NCI-H2107 (cell line): ENCODE measurements at places on chromosomes 1 and 21.

GRCh38 chr1:232627645-232628334, 2.1 kb downstream of the SIPA1L2 start:
- peak; percentile 76 for DNase-seq

DNA sequence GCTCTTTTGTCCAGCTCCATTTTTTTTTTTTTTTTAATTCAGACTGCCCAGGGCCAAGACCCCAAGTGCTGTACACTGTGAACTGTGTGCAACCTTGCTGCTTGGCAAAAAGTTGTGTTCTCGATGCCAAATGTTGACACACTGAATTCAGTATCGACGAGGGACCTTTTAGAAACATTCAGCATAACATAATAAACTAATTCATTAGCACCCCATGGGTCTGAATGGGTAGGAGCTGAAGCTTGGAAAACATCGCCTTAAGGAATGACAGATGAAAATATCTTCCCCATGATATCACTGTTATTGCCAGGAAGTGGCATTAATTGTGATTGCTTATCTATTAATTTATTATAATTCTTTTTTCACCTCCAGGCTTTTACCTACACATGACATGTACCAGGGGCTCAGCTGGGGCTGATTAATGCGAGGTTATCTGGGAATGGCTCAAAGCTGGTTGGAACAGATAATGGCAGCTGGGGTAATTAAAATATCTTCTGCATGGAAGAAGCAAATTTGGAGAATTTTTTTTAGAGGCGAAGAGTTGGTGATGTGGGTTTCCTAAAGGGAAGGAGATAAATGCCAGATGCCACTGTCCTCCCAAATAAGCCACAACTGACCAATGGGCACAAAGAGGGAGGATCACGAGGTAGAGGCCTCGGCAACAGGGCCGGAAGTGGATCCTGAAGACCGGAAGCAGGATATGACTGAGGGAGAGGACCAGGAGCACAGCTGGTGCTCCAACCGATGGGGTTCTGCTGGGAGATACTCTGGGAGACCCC, 169.3 kb downstream of the GRIK3 start:
- DNase-seq, result no peak

DNA sequence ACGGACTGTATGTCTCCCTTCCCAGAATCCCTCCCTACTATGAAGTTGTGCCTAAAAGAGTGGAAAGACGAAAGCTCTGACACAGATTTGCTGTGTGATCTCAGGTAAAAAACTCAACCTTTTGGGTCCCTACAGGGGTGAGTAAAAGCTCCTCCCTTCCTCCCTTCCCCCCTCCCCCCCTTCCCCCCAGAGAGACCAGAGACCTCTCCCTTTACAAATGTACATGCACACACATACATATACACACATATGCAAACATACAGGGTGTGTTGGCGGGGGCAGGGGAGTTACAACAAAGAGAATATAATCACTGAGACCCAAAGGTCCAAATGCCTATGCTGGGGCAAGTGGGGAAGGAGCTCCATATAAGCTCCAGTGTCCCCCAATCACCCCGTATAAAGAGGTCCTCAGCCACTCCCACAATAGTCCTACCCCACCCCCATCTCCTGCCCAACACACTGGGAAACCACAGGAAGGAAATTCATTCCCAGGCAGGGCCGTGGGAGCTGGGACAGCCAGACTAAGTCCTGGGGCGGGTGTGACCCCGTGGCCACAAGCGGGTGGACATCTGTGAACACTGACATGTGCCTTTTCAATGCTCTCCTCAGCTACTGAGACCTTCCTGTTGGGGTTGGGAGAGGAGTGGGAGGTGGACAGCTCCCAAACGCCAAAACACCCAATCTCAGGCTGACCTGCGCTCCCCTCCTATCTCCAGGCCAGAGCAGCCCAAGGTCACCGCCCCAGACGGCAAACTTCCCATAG, 2.0 kb downstream of the MEF2D start:
- DNase-seq, result no peak

GRCh38 chr1:117655220-117655577, 49.4 kb downstream of the TENT5C start:
- no peak for DNase-seq

- DNase-seq, result no peak
These were observed 235.8 kb downstream of the TRABD2B start for GRCh38 chr1:47761201-47761930.

- no peak for DNase-seq
These were observed 132.7 kb downstream of the UCK2 start for GRCh38 chr1:165960136-165960535.

- no peak for DNase-seq
These were observed 37.3 kb downstream of the OLFML2B start for GRCh38 chr1:161986328-161986727.

DNA sequence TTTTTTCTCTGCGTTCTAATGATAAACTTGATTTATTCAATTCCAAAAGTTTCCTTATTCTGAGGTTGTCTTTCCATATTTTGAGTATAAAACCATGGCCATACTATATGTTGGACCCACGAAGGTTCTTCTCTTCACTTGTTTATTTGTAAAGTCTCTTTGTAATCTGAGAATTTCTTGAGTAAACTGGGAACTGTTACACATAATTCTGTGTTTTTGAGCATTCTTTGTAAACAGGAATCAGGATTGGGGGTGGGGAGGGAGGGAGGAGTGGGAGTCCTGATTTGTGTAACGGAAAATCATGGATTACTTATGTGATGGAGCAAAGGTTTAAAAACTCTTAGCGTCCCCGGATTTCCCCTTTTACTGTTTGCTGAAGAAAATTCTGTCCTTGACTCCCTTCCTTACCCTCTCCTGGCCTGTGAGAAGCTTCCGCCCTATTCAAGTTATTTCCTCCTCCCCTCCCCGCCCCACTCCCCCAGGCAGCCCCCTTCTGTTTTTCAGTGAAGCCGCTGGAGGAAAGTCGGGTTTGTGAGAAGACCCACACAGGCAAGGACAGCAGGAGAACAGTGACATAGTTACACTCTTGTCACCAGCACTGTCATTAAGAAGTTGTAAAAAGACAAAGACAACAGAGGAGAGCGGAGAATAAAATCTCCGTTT, 6.4 kb upstream of the NBPF11 start:
- DNase-seq, result no peak
